Ammon's horn (tissue), 1 donor: ENCODE measurements at places on chromosomes 11 and 22.

- peak; percentile 32 for DNase-seq
Measured at GRCh38 chr11:110130642-110131238, 37.5 kb downstream of the ZC3H12C start.

- DNase-seq, result peak; percentile 24
Measured at GRCh38 chr11:19800162-19800561, 87.5 kb downstream of the NAV2 start.

- peak; percentile 72 for DNase-seq
Measured at GRCh38 chr11:113401718-113402117, 14.1 kb downstream of the ANKK1 start.

- DNase-seq, result no peak
Measured at GRCh38 chr11:15764948-15765347, 591.4 kb downstream of the SOX6 start.

GRCh38 chr11:22635689-22636088 is 10.1 kb upstream of the FANCF start:
- DNase-seq, result no peak

DNA sequence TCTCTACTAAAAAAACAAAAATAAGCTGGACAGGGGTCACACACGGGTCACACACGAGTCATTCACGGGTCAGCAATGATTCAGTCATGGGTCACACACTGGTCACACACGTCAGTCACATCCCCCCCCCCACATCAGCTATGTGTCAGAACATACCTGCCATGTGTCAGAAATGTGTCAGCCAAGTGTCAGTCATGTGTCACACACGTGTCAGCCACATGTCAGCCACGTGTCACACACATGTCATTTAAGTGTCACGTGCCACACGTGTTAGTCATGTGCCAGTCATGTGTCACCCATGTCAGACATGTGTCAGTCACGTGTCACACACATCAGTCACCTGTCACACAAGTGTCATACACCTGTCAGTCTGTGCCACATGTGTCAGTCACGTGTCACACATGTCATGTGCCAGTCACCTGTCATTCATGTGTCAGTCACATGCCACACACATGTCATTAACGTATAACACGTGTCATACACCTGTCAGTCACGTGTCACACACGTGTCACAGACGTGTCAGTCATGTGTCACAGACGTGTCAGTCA is 28.7 kb upstream of the MMP20 start:
- DNase-seq, result no peak

DNA sequence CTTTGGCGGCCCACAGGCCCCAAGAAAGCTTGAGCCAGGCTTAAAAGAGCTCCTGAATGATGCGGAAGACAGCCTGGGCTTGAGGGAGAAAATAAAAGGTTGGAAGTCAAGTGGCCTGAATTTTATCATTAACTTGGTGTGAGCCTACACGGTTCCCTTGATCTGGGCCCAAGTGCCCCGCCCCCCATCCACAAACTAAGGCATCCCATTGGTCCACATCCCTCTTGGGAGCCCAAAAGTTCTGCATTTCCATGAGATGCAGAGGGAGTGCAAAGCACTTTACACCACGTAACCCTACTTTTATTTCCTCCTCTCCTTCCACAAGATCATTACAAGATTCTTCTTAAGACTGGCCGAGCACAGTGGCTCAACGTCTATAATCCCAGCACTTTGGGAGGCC is 22.2 kb downstream of the LARGE1 start:
- no peak for DNase-seq

DNA sequence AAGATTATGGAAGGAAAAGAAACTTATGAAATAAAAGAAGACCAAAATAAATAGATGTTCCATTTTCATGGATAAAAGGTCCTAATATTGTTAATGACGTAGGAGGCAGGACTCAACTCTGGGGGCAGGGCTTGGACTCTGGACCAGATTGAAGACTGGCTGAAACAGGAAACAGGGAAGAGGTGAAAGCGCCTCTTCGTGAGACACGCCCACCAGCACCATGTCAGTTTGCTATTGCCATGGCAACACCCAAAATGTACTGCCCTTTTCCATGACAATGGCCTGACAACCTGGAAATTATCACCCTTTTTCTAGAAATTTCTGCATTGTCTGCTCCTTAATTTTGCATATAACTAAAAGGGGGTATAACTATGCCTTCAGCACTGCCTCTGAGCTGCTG is 1522.2 kb downstream of the TBC1D22A start:
- DNase-seq, result no peak

DNA sequence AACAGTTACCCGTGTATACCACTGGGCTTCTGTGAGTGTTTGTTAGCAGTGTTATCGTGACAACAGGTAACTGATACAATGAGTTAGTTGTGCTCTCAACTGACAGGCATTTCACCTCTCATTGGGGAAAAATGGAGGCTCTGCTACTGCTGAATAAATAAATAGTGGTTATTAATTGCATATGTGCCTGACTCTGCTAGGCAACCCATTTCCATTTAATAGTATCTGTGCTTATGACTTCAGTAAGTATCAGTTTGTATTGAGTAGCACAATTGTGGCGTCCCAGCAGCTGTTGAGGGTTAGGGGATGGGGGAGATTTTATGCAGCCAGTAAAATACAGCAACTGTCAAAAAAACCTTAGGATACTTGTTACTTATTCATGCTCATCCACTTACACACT is 123.4 kb upstream of the SEZ6L start:
- no peak for DNase-seq

DNA sequence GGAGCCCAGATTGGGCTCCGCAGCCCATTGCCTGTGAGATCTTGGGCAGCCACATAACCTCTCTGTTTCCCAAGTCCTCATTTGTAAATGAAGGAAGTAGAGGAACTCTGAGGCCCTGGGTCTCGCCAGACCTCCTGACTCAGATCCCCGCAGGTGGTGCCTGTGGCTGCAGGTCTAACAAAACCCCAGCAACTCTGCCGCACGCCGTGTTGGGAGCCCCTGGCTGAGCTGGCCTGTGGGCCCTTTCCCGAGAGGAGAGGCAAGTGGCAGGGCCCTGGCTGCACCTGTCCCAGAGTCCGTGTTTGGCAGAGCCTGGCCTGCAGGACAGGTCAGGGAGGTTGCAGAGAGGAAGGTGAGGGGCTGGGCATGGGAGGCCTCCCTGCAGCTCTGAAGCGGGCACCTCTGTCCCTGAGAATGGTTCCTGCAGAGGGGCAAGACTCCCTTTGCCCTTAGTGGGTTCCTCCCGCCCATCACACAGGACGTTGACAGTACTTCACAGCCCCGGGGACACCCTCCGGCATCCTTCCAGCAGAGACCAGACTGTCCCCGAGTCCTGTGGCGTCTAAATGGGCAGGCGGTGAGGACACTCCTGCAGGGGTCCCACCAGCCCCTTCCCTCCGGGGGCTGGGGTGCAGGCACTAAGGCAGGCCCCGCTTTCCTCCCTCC is 67.7 kb downstream of the ARHGAP8 start:
- no peak for DNase-seq

- no peak for DNase-seq
Measured at GRCh38 chr11:110128161-110128560, 35.0 kb downstream of the ZC3H12C start.

- DNase-seq, result no peak
Measured at GRCh38 chr22:33920197-33920540, at the start of gene LARGE1. Gene LARGE1 (minus strand): TSS chr22:33920476.

GRCh38 chr11:14270690-14271542 is 88.1 kb downstream of the RRAS2 start:
- DNase-seq, result peak; percentile 71
